Activated CD4-positive, alpha-beta T cell treated with anti-CD3 and anti-CD28 coated beads for 1 hour (primary cell): ENCODE measurements at places on chromosomes 6 and 20.

GRCh38 chr20:24779131-24779530 lies 169.9 kb upstream of the CST7 start:
- DNase-seq, result no peak

GRCh38 chr6:31452859-31453258 lies 45.1 kb upstream of the MICB start:
- no peak for DNase-seq

DNA sequence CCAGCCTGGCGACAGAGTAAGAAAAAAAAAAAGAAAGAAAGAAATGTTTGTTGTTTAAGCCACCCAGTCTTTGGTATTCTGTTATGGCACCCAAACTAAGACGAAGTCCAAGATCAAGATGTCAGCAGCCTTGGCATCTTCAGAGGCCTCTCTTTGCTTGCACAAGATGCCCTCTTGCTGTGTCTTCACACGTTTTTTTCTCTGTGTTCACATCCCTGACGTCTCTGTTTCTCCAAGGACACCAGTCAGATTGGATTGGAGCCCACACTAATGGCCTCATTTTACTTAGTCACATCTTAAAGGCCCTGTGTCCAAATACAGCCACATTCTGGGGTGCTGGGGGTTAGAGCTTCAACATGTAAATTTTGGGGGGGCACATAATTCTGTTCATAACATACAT lies 380.9 kb downstream of the GJA1 start:
- no peak for DNase-seq

DNA sequence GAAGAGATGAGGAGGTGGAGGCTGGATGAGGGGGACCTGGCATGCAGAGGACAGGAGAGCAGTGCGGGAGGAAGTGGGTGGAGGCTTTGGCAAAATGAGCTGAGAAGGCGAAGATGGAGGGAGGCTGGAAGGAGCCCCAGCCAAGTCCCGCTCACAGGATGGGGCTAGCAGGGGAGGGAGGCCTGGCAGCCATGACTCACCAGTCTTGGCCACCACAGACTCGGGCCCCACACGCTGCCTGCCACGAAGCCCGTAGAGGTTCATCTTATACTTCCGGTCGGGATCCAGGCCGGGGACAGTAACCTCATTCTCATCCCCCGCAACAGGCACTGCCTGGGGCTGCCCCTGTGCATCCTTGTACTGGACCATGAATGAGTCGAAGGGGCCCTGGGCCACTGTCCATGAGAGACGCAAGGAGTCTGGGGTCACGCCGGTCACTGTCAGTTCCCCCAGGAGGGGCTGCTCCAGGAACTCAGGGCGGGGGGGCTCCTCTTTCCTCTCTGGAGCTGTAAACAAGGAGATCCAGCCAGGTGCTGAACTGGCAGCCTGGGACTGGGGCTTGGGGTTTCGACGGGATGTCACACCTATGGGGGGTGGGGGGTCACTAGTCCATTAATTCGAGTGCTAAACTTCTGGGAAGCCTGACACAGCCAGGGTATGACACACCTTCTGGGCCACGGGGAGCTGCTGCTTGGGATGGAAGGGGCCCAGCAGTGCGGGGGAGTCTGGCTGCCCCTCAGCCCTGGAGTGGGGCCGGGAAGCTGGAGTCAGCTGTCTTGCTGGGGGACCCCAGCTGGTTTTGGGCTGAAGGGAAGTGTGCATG lies 27.8 kb downstream of the TNXB start:
- DNase-seq, result no peak
